ENCODE measurements at places on chromosomes 13 and 19.

- peak; percentile 37 for DNase-seq
Measured at GRCh38 chr13:44317752-44318151, 55.9 kb upstream of the SERP2 start.

DNA sequence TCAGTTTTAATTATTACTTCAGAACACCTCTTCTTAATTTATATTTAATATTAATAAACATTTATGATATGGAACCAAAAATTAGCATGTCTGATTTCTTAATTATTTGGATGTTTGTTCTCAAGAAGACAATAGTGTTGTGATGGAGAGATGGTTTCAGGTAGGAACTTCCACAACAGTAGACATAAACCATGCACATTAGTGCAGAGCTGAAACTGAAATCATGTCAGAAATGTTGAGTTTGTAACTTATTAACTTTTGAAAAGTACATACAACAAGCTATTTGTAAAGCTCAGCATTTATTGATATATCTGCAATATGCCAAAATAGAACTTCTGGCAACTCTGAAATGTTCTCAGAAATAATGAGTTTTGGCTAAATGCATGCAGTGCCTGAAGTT lies 11.8 kb upstream of the EDNRB start:
- no peak for DNase-seq

GRCh38 chr13:51249770-51250741 lies 27.9 kb downstream of the FAM124A start:
- no peak for DNase-seq

DNA sequence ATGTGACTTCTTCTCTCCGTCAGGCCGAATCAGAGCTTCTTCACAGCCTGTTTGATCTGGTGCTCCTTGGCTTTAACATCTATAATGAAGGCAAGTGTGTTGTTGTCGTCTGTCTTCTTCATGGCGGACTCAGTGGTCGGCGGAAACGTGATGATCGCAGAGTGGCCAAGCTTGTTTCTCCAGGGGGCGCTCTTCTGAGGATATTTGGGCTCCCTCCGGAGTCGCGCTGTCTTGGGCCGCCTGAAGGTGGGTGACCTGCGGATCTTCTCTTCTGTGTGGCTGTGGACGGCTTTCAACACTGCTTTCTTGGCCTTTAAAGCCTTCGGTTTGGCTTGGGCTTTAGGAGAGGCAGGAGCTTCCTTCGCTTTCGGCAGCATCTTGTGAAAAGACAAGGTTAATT lies 9.8 kb downstream of the TPRX1 start:
- no peak for DNase-seq

DNA sequence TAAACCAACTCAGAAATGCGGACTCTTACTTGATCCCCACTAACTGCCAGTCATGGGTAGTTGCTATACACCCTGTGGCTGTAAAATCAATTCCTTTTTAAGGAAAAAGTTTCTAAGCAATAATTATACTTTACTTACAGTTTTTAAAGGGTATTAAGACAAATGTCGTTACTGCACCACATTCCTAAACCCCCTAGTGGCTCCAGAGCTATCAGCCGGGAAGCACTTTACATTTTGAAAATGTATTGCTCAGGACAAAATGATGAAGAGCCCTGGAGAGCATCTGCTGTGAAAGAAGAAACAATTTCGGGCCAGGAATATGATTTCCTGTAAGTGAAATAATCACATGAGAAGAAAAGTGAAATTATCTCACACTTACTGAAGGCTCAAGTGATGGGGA lies 36.7 kb downstream of the DCLK1 start:
- no peak for DNase-seq

GRCh38 chr13:72500851-72501250 lies 226.6 kb downstream of the MZT1 start:
- DNase-seq, result no peak
